ENCODE measurements at places on chromosomes 2 and 18.

GRCh38 chr18:5515011-5515784 lies 28.6 kb downstream of the EPB41L3 start:
- no peak for DNase-seq

- no peak for DNase-seq
Measured at GRCh38 chr2:74387346-74387745, 7.2 kb upstream of the DCTN1 start.

GRCh38 chr2:120389036-120389391 lies 43.1 kb downstream of the INHBB start:
- no peak for DNase-seq

DNA sequence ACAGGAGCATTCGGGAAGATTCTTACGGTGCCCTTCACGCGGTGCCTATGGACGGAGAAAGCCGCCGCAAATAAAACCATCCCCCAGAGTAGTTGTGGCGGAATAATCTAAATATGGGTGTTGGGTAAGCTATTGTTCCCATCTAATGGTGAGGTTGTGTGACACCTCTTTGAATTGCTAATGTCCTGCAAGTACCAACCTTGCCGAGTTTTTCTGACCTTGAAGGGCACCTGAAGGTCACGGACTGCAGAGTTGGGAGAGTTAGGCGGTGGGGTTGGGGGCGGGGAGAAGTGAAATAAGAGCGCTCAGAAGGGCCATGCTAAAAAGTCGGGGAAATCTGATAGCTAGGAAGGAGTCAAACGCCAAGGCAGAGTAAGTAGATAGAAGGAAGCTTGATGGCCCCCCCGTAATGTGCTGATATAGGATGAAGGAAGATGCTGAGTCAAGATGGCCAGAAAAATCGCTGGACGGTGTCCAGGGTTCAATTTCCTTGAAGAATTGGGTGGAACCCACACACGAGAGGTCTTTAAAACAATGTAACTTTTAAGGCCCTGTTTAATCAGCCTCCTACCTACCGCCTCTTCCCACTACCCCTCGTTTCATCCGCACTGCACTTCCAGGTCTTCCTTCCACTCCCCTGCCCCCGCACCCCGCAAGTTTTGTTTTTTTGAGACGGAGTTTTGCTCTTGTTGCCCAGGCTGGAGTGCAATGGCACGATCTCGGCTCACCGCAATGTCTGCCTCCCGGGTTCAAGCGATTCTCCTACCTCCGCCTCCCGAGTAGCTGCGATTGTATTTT lies 600 bp downstream of the KATNAL2 start:
- DNase-seq: no peak

- DNase-seq: no peak
Measured at GRCh38 chr2:234722176-234722575, 225.3 kb upstream of the ARL4C start.

- no peak for DNase-seq
Measured at GRCh38 chr2:165196411-165196810, 7.4 kb downstream of the SCN3A start.

GRCh38 chr2:201228271-201228911 lies 31.9 kb upstream of the CASP8 start:
- DNase-seq: no peak

GRCh38 chr2:94923196-94923595 lies 52.0 kb downstream of the TEKT4 start:
- no peak for DNase-seq

DNA sequence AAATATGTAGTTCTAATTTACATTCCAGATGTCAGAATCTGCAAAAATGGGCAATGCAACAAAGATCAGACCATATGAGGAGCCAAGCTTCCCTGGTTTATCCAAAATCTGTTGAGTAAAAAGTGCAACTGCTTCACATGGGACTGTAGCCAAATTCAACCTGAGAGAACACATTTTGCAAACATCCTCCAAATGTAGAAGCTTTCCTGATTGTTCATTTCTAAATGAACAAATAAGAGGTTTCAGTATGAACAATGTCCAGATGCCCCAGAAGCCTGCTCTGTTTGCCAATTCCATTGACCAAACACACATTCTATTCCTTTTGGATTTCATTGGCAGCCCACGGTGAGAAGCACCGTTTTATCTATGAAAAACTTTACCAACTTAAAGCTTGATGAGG lies 117.9 kb upstream of the OSR1 start:
- no peak for DNase-seq

GRCh38 chr2:159961037-159961436 lies 101.4 kb downstream of the PLA2R1 start:
- DNase-seq: no peak

GRCh38 chr18:64893349-64893748 lies 744.5 kb upstream of the LINC00305 start:
- DNase-seq: no peak

DNA sequence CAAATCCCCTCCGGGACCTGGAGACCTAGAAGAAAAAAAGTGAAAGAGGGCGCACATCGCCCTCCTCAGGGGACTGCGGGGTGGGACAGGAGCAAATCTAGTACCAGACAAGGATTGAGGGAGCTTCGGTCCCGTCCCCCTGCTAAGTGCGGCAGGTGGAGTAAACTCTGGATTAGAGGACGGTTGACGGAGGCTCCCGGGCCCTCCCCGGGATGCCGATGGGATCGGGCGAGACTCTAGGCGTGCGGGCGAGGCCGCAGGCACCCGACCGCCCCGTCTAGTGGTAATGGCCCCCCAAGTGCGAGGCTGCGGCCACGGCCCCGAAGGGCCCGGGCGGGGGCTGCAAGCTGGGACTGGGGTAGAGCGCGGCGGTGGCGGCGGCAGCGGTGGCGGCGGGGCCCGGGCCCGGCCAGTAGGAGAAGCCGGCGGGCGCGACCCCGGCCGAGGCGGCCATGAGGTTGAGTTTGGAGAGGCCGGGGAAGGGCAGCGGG lies 3.5 kb downstream of the FEV start:
- DNase-seq: no peak

DNA sequence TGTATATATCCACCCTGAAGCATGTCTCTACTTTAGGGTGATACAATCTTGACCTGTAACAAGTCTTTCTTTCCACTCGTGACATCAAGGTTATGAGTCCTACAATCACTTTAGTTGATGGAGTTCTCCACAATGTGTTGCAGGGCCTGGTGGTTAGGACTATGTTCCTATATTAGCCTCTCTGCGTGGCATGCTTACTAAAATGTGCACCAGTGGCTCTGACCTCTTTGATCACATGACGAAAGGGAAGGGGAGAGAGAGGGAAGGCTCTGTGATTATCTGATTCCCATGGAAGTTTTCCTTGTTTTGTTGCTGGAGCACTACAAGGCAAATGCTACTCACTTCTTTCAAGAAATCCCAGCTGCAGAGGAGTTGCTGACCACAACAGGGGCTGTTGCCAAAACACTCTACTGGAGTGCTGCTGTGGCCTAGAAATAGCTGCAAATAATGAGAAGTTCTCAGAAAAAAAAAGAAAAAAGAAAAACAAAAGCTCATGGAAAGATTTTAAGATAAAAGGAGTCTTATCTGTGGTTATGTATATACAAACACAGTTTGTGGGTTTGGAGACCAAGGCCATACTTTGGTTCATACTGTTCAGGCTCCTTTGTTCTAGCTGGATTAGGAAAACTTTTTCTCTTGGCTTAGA lies 272.8 kb upstream of the MMADHC start:
- no peak for DNase-seq

All from thoracic aorta (tissue), 2 donors.